ENCODE measurements at places on chromosomes 7 and 10. TPM values are rescaled to one million over a fixed set of nuclear protein-coding genes. Genes with fewer than 3 reads are reported as not detected.

Gene SEM1
- total RNA-seq, result 63.0 TPM

Gene LRRD1
- total RNA-seq, result not detected

Gene ZNF239
- total RNA-seq, result 6.7 TPM

Gene ARHGAP22
- total RNA-seq, result 0.08 TPM

Gene RELN
- 0.15 TPM for total RNA-seq

Gene IKZF1
- total RNA-seq, result 229 TPM

Gene ZNF804B
- total RNA-seq, result not detected

Gene BLOC1S2
- total RNA-seq, result 79.5 TPM

Gene PCLO
- total RNA-seq, result not detected

Gene STN1
- total RNA-seq, result 12.8 TPM

Gene PNLIPRP1
- 0.90 TPM for total RNA-seq

Gene GIMAP4
- 10.1 TPM for total RNA-seq

Gene CLRN3
- total RNA-seq, result not detected

Gene SPDYE2
- not detected for total RNA-seq

Gene RARRES2
- total RNA-seq, result 1.3 TPM

Gene ZNF862
- total RNA-seq, result 5.4 TPM

Gene WNT2
- not detected for total RNA-seq

Gene TLL2
- total RNA-seq, result not detected

Gene OR2A42
- not detected for total RNA-seq

Gene DRGX
- total RNA-seq, result not detected

Gene BRI3
- total RNA-seq, result 51.1 TPM

Gene PDE6C
- not detected for total RNA-seq

Gene ZNF727
- total RNA-seq, result 0.83 TPM

Gene SFTPA1
- 3.5 TPM for total RNA-seq

Gene FZD8
- total RNA-seq, result 0.58 TPM

Gene TET1
- 0.24 TPM for total RNA-seq

Gene ARHGEF5
- 4.8 TPM for total RNA-seq

Gene IFIT1B
- total RNA-seq, result not detected

Gene PKD1L1
- total RNA-seq, result 0.29 TPM

Gene INMT
- total RNA-seq, result 0.25 TPM

Gene CLDN4
- total RNA-seq, result 0.24 TPM
